ENCODE measurements at places on chromosomes 1 and 21. TPM values are rescaled to one million over a fixed set of nuclear protein-coding genes. Genes with fewer than 3 reads are reported as not detected.
A peak's percentile ranks its signal among the peaks of the same experiment; 100 is the strongest.

The CNR2 gene
- total RNA-seq = not detected

DNA sequence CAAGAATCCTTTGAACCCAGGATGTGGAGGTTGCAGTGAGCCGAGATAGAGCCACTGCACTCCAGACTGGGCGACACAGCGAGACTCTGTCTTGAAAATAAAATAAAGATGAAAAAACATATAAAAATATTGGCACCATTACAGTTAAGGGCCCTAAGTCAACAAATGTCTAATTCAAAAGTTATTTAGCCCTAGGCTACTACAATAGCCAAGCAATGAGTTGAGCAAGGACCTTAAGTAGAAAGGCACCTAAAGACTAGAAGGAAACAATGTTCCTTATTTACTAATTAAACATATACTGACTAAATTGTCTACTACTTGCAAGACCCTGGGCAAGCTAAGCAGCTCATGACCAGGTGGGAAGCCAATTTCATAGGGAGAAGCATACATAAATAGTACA, 4.1 kb downstream of the PIK3R3 start:
- no peak for DNase-seq
- no peaks in the 10 kb centered on the region for H3K27me3 ChIP-seq
- H3K27ac ChIP-seq = no peak overlapping the region
- H3K36me3 ChIP-seq = no peaks in the 10 kb centered on the region
- no peaks in the 10 kb centered on the region for H3K4me1 ChIP-seq

DNA sequence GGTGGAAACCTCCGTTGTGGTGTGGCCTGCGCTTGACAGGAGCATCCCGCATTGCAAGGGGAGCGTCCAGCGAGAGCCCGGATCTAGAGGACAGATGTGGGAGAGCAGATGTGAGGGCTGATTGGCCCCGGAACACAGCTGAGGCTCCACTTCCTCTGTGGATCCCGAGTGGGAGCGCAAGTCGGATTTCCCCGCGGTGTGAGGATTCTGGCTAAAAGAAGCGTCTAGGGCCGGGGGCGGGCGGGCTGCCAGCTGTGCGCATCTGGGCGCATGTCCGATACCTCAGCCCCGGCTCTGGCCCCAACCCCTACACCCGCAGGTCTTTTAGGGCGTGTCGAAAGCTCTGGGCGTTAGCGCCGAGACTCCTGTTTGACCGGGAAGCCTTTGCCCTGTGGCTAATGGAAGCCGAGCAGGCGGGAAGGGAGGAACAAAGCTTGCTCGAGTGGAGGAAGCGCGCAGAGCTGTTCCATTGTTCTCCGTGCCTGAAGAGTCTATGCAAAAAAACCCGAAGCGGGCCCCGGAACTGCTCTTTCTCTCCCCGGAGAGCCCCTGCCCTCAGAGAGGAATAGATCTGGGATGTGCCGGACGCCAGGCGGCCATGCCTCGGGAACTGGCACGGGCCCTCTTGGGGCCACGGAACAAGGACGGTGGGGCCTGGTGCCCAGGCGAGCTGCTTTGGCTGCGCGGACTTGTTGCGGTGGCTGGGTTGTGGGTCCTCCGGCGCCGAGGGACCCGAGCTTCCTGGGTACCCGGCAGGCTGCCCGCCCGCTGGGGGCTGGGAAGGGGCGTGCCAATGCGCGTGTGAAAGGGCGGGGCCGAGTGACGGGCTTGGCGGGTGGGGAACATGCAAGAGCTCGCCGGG, 111.1 kb downstream of the NAV1 start:
- no peaks in the 10 kb centered on the region for H3K36me3 ChIP-seq
- no peaks in the 10 kb centered on the region for H3K4me1 ChIP-seq
- H3K27ac ChIP-seq = peak overlapping the region; percentile 63
- peaks cover 63% of the 10 kb centered on the region for H3K27me3 ChIP-seq
- peak overlapping the region; percentile 79 for H3K4me3 ChIP-seq
- peak; percentile 91 for DNase-seq

DNA sequence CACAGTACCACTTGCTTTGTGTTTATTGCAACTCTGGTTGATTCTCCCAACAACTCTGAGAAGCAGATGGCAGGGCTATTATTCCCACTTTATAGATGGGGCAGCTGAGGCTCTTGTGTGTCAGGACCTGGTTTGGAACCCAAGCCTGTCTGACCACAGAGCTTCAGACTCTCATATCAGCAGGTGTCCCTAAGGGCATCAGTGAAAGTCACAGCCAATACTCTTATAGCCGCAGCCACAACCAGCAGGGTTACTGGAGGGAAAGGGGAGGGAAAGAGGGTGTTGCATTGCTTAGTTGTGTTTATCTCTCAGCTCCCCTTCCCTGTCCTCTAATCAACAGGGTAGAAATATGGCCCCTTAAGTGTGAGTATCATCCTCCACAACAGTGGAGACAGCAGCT, 304.0 kb downstream of the RRAGC start:
- DNase-seq = peak; percentile 44
- peaks cover 21% of the 10 kb centered on the region for H3K27me3 ChIP-seq
- no peaks in the 10 kb centered on the region for H3K36me3 ChIP-seq

The NPHP4 gene
- 17.7 TPM for total RNA-seq

The GNG4 gene
- total RNA-seq = 12.8 TPM

The GCSAML gene
- not detected for total RNA-seq

The MORN1 gene
- 21.3 TPM for total RNA-seq

- H3K27ac ChIP-seq = no peak overlapping the region
- DNase-seq = no peak
- H3K36me3 ChIP-seq = no peaks in the 10 kb centered on the region
- peaks cover 30% of the 10 kb centered on the region for H3K27me3 ChIP-seq
These were observed 102.1 kb downstream of the KCND3 start for GRCh38 chr1:111887385-111887784.
